ENCODE measurements at places on chromosomes 4 and X.

DNA sequence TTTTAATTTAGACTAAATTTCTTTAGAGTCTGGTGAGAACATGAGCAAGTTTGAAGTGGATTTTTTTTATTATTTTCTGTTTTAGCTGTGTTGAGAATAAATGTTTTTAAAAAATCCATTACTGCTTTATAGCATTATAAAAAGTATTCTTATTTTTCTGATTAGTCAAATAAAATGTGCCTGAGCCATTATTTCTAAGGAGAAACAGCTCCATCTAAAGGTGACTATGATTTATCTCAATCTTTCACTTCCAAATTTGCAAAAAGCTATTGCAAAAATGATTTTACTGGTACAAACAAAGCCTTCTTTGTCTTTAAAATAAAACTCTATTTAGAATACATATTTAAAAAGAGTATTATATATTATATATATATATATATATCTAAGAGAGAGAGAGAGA, 959.2 kb downstream of the FAM133A start:
- DNase-seq = peak; percentile 0

- no peak for DNase-seq
Observed at GRCh38 chr4:17760626-17761025, 20.8 kb downstream of the FAM184B start.

DNA sequence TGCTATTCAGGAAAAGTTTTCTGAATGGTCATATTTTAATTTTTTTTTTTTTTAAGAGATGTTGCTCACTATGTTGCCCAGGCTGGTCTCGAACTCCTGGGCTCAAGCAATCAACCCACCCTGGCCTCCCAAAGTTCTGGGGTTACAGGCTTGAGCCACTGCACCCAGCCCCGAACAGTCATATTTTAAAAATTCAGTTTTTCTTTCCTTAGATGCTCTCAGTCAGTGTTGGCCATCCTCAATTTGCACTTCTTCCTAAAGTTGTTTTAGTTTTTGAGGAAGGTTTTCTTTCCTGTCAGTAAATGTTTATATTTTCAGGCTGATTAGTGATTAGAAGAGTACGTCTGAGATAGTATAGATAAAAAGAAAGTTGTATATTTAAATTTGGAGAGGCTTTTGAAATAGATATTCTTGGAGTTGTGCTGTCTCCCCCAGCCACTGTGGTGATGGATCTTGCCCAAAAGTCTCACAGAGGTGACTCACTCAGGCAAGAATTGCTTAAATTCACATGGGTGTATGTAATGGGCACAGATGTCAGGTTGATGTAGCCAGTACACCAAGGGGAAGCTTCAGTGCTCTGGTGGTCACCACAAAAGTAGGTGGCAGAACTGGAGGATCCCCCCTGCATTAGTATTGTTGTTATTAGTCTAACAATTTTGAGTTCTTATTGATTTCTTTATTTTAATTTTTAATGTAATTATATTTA, 72.2 kb upstream of the ELOVL6 start:
- no peak for DNase-seq

DNA sequence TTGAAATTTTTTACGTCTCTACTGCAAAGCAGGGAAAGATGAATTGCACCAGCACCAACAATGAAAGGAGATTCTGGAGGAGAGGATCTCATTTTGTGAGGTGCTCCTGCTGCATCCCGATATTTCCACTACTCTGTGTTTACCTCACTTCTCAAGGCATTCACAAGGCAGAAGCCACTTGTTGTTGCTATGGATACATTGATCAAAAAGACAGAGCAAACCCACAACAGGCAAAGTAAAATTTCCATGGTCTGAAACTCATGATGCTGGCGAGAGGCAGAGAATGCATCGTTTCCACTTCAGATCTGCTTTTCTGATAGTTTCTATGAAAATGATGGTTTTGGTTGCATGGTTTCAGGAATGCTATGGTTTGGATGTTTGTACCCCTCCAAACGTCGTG, 323.3 kb downstream of the ASMT start:
- DNase-seq = no peak

DNA sequence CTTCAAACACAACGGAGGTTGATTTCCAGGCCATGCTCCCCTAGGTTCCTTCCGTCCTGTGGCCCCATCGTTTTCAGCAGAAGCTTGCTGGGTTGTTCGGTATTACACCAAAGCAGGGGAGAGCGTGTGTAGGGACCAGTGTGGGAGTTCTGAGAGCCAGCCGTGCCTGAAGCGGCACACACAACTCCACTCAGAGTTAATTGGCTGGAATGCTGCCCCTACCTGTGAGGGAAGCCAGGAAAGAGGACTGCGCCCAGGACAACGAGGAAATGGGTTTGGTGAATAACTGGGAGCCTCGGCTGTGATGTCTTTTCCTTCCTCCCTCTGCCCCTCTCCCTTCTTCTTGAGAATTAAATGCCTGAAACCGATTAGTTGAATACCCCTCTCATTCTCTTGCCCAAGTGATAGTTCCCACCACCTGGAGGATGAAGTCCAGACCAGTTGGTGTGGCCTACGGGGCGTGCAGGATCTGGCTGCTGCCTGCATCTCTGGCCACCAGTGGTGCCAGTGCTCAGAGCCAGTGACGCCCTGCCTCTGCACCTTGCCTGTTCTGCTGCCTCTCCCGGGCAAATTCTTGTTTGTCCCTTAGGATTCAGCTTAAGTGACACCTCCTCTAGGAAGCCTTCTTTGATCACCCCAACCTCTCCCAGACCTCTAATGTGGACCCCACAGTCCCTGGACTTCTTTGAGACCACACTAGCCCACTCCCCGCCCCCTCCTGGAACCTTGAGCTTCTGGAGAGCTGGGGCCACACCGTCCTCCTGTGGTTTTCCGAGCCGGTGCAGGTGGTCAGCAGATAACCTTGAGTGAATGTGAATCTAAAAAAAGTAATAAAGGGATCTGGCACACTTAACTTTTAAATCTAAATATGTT, 33.6 kb downstream of the TBC1D14 start:
- peak; percentile 1 for DNase-seq

Data from NCI-H69 (cell line).